NCI-H2029 (cell line): ENCODE measurements at places on chromosomes 16 and 17.
A peak's percentile ranks its signal among the peaks of the same experiment; 100 is the strongest.

DNA sequence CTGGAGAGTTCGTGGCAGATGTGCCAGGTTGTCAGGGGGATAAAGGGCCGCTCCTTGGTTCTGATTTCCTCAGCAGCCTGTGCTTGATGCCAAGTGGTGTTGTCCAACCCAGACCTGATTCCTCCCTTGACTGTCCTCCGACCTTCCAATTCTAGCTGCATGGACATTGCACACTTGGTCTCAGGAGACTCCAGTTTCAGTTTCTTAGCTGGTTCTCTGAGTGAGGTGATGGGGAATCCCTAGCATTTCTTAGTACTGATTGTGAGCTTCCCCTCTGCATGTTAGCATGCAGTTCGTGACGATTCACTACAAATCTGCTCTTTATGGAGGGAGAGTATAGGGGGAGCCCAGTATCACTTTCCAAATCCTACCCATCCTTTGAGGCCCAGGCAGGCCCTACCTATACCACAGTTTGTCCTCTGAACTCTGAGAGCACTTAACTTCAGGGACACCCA is 12.4 kb upstream of the CCR7 start:
- no peak for DNase-seq

- peak; percentile 30 for DNase-seq
These were observed 24.6 kb downstream of the NECAB2 start for GRCh38 chr16:83992624-83993023.

DNA sequence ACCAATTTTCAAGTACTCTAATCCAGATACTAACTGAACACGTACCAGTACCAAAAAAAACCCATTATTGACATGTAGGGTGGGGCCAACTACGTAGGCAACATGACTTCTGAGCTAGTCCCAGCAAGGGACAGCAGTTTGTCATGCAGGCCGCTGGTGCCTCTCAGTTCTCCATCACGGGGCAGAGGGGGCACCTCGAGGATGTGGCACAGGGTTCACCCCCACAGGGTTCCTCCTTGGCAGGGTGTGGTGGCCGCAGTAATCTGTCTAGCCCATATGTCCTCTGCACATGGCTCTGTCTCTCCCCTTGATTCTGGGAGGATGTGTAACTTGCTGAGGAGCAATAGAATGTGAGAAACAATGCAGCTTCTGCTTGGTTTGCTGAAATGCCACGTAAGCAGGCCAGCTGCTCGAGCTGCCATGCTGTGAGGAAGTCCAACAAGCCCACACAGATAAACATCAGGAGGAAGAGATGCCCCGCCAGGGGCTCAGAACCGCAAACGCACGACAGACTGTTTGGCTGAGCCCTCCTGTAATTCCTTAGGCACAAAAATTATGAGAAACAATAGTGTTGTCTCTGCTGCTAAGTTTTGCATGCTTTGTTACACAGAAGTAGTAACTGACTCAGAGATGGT is 62.4 kb downstream of the NT5M start:
- DNase-seq: no peak

DNA sequence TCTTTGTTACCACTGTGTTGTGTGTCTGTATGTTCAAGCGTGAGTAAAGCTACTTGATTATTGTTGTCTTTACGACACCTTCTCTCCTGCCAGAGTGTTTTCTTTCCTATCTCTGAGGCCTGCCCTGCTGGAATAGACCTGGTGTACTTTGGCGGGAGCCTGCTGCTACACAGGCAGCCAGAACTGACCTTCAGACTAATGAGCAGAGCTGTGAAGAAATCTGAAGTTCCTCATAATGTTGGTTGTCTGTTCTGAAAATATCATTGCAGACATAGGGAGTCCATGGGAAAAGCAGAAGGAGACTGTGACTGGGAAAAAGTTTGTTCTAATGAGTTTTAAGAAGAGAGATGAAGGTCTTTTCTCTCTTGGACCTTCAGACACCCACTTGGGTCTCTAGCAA is 9.8 kb downstream of the RHOT1 start:
- DNase-seq: no peak

GRCh38 chr17:17702449-17703139 is 21.3 kb downstream of the RAI1 start:
- no peak for DNase-seq

- DNase-seq: peak; percentile 63
These were observed 16.5 kb upstream of the PRM1 start for GRCh38 chr16:11297492-11298142.

GRCh38 chr17:73870068-73870467 is 225.8 kb upstream of the SDK2 start:
- DNase-seq: no peak

GRCh38 chr17:76710863-76711611 is at the start of gene MXRA7:
Gene MXRA7 (minus strand): TSS chr17:76710965. CDS start chr17:76710946, 19 bp downstream.
- no peak for DNase-seq

GRCh38 chr17:17837380-17837821 is 615 bp upstream of the SREBF1 start:
- DNase-seq: no peak

GRCh38 chr17:61427567-61427966 is 24.7 kb upstream of the TBX4 start:
- no peak for DNase-seq

DNA sequence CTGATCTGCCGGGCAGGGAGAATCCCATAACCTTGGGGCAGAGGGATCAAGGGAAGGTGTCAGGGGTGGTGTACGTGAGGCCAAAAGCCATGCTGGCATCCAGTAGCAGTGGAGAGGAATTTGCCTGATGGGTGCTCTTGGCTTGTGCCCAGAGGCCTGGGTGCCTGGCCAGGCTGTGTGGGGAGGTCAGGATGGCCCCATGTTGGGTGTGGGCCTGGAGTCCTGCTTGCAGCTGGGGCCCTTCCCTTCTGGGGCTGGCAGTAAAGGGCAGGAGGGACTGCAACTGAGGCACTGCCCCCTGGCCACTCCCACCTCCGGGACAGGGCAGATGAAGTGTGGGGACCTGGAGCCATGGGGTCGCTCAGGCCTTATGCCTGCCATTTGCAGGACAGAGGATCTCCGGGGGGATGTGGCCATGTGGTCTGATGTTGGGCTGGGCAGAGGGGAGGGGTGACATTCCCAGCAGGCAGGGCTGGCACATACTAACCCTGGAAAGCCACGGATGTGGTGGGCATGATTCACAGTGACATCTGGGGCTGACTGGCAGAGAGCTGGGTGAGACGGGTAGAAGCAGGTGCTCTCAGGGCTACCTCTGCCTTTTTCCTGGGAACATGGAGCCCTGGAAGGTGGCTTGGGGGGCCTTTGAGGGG is 3.5 kb downstream of the FMNL1 start:
- no peak for DNase-seq

DNA sequence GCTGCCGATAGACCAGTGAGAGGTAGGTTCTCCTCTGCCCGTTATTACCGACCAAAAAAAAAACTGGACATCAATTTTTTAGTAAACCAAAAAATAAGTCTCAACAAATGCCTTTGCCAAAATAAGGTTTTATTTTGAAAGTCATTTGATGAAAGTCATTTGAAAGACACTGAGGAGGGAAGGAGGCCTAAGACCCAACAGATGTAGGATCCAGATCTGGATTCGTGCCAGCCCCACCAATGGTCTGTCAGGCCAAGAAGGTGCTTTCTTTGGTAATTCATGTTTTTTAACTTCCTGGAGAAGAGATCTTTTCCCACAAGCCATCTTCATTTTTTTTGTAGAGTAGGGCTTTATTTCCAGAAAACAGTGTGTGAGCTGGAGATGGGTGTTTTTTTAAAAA is 18.1 kb downstream of the NTAN1 start:
- DNase-seq: no peak

GRCh38 chr16:65975049-65975708 is 391.3 kb upstream of the CDH5 start:
- DNase-seq: no peak

GRCh38 chr17:46742565-46743270 is 75.8 kb downstream of the WNT3 start:
- DNase-seq: peak; percentile 0

DNA sequence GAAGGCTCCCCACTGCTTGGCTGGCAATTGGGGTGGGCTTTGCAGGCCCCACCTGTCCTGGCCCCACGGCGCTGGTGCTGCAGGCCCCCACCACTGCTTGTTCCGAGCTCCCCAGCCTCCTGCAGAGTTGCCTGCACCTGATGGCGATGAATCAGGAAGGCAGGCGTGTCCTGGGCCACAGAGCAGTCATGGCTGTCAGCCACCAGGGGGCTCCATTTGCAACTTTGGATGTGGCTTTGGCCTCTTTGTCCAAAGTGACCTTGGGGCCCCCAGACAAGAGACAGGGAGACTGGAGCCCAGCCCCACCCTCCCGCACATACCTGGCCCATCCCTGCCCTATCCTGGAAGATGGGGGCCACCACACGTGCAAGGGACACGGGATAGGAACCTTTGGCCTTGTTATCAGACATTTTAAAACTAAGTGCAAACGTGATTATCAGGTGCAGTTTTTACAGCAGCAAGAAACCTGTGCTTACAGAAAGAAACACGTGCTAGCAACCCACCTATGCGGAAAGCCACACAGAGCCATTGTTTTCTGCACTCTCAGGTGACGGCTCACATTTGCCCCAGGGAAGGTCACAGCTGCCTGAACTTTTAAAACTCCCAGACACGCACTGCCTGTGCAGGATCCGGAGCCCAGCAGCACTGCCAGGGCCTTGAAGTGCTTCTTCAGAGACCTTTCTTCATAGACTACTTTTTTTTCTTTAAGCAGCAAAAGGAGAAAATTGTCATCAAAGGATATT is at the start of gene DNASE1:
DNASE1 (plus strand) TSS at position 443 of the 743 bp plus-strand sequence. CDS start 683 bp downstream, outside the sequence.
- no peak for DNase-seq

GRCh38 chr16:80125677-80126076 is 415.1 kb upstream of the DYNLRB2 start:
- DNase-seq: no peak
